ENCODE measurements at places on chromosomes 4 and X.

DNA sequence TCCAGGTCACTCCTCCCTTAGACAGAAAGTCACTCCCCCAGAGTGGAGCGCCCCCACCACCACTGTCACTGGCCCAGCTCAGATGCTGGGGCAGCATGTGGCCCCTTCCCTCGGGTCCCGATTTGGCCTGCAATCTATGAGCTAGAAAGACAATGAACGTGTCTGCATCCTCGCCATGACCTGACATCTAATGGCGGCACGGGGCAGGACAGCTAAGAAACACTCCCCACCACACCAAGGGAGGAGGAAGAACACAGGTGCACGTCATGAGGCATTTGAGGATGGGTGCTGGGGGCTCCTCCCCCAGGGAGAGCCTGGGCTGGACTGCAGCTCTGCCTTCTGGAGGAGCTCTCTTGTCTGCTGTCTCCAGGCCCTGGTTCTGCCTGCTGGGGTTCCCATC lies 8.7 kb downstream of the RNF212 start:
- DNase-seq: no peak

GRCh38 chrX:31459361-31459760 lies 387.5 kb upstream of the FTHL17 start:
- DNase-seq: no peak

DNA sequence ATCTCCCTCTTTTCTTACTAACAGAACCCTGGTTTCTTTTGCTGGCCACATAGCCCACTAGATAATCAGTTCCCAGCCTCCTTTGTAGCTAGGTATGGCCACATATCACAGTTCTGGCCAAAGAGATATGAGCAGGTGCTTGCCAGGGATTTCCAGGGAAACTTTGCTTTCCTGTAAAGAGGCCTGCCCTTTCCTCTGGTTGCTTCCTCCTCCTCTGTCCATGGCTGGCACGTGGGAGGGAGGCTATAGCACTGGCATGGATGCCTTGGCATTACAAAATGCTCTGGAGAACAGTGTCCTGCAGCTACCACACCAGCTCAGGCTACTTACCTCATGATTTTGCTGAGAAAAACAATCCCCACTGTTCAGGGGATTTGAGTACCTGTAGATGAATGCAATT lies 27.5 kb downstream of the RAB33B start:
- no peak for DNase-seq

DNA sequence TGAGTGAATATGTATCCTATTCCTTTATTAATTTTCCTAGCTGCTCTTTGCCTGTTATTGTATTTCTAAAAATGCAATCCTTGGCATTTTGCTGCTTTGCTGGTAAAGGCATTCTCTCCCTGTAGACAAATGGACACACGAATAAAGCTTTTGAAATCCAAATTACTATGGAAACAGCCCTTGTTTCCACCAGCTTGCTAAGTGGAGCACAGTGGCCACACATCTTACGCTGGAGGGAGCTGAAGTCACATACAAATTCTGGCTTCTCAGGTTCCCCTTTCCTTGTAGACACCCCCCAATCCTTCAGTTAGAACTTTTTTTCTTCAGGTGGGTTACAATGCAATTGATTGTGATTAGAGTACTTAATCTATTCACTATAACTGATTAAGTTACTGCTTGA lies 66.2 kb downstream of the AGA start:
- no peak for DNase-seq

DNA sequence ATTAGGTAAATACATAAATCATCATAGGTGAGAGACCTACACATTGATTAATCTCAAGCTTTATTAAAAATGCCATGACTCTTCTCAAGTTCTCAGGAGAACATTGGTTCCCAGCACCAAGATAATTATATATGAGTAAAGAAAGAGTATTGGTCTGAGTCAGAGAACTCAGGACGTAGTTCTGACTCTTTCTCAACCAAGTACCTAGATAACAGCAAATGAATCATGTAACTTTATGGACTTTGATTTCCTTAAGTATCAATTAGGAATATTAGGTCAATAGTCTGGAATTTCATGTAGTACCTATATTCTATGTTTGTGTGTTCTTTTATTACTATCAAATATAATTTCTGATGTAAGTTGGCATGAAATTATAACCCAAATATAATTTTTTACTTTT lies 409.9 kb downstream of the GABRG1 start:
- no peak for DNase-seq

GRCh38 chrX:150566734-150567182 lies 1.7 kb upstream of the MTM1 start:
- DNase-seq: no peak

- no peak for DNase-seq
Observed at GRCh38 chr4:136909626-136910025, 622.7 kb downstream of the PCDH18 start.

DNA sequence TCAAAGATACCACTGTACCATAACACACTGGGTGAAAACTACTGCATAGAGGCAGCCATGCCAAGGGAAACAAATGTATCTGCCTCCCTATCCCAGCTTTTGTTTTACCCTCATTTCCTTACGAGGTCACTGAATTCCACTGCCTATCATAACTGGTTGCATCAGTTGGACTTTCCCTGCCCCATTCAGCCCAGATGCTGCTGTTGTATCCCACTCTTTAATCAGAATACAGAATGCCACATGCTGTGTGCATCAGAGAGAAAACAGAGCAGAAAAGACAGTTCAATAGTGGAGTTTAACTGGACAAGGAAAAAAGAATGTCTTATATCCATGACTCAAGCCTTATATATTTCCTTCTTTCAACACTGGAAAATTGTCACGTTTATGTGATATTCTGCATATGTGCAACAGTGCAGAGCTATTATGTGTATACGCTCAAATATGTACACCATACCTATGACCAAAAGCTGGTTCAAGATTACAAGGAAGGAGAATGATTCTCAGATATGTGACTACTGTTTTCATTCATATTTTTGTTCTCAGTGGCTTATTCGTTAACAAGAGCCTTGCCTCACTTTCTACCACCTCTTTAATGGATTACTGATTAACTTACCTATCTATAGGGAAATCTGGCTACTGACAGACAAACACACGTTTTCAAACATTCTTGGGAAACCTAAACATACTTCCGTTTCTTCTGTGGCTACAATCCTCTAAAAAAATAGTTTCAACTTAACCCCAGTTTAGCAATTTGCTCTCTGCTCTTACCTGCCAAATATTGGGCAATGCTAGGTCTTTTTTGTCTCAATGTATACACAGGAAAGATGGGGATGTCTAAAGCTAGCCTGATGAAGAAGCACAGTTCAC lies 378.9 kb downstream of the SMARCA1 start:
- no peak for DNase-seq

- DNase-seq: peak; percentile 60
Observed at GRCh38 chr4:8708401-8709021, 115.9 kb downstream of the CPZ start.

- DNase-seq: no peak
Observed at GRCh38 chrX:130758072-130758471, 144.9 kb downstream of the ENOX2 start.

DNA sequence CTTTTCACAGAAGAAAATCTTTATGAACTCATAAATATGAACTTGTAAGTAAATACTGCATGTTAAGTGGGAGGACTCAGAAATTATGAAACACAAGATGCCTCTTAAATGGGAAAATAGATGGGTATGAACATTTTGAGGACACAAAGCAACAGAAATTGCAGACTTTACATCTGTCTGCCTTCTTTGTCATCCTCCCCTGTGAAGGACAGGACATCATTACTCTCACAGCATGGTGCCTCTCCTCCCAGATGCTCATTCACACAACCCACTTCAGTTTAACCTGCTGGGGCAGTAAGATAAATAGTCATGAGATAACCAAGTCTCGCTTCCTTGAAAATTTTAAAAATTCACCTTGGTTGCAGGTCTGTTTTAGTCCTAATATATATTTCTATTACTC lies 144.5 kb downstream of the APBB2 start:
- no peak for DNase-seq

- DNase-seq: no peak
Observed at GRCh38 chr4:92514627-92515026, 210.9 kb downstream of the GRID2 start.

GRCh38 chr4:74414149-74414809 lies 30.7 kb upstream of the AREG start:
- no peak for DNase-seq

Measured in coronary artery (tissue), 2 donors.